ENCODE measurements at places on chromosomes 6 and 20.
A peak's percentile ranks its signal among the peaks of the same experiment; 100 is the strongest.

DNA sequence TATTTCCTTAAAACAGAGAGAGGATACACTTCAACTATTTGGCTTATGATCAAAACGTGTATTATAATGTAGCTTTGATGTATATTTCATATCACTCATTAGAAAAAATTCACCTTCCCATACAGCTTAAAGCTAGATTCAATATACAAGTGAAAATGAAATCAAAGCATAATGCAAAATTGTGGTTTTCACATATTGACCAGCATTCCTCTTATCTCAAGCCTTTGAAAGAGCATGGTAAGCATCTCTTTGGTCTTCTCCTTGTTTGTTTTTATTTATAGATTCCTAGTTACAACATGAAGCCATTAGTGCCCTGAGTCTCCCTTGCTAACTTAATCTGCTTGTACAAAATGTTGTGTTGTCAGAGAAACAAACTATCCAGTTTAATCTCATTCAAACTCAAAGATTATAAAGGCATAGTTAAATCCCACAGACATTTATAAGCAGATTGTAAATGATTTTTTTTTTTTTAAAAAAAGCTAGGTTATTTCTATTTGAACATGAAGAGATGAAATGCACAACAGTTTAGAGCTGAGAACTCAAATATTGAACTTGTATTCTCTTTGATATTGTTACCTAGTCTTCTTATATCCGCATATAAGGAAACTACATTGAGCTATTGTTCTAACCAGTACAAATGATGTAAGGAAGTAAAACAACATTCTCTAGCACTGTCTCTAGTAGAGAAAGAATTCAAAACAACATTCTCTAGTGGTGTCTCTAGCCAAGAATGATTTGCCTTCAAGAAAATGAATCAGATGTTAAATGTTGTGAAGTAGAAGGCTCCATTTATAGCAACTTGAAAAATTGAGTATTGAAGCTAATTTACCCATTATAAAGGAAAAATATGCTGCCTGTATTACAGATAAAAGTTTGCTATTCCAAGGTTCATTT lies 31.2 kb upstream of the SMIM28 start:
- DNase-seq: no peak

- peak; percentile 66 for DNase-seq
These were observed 9.3 kb upstream of the NEDD9 start for GRCh38 chr6:11241793-11242201.

GRCh38 chr6:159097256-159097655 lies 52.5 kb upstream of the TAGAP start:
- DNase-seq: no peak

- DNase-seq: no peak
These were observed 26.4 kb upstream of the PHACTR3 start for GRCh38 chr20:59577809-59578435.

- DNase-seq: no peak
These were observed 2.8 kb upstream of the COX7A2 start for GRCh38 chr6:75246386-75246785.

GRCh38 chr6:16102208-16102607 lies 26.7 kb upstream of the MYLIP start:
- DNase-seq: no peak

DNA sequence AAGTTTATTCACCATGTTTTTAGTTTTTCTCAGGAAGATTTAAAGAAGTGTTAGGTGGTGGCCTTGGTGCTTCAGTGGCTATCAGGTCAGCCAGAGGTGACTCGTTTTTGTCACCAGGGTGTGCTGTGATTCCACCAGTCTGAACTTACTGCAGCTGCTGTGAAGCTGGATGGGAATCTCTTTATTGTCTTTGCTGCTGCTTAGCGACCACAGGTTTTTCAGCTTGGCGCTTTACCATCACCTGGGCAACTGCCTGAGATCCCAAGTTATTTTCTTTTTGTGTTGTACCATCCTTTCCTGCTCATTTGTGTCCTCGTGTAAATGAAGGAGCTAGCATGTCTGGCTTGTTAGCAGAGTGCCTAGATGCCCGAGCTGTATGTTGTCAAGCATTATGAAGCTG lies 146.9 kb downstream of the MACROD2 start:
- DNase-seq: peak; percentile 56

- DNase-seq: no peak
These were observed 157.0 kb downstream of the CLIC5 start for GRCh38 chr6:45858691-45859090.

GRCh38 chr20:431012-431904 lies 23.2 kb downstream of the RBCK1 start:
- DNase-seq: peak; percentile 51

GRCh38 chr6:72133324-72133723 lies 247.0 kb downstream of the RIMS1 start:
- no peak for DNase-seq

GRCh38 chr6:28683945-28684538 lies 158.4 kb downstream of the GPX5 start:
- peak; percentile 8 for DNase-seq

GRCh38 chr6:90000864-90001731 lies 106.8 kb downstream of the GJA10 start:
- no peak for DNase-seq

DNA sequence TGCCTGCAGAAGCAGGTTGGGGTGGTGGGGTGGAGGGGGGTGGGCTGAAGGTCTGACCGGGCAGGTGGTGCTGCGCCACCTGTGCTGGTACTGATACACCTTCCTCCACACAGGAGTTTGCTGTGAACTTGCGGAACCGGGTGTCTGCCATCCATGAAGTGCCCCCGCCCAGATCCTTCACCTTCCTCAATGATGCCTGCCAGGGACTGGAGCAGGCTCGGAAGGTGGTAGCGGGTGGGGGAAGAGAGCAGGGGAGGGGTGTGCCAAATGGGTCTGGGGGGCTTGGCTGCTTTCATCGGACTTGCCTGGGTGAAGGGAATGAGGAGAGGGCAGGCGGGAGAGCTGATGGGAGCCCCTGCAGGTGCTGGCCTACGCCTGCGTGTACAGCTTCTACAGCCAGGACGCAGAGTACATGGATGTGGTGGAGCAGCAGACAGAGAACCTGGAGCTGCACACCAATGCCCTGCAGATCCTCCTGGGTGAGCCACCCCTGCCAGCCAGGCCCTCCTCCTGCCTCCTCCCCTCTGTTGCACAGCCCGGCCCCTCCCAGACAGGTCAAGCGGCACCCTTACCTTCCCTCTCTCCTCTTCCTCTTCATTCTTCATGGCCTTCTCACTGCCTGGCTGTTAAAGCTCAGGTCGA lies 6.7 kb downstream of the DNPH1 start:
- DNase-seq: no peak

GRCh38 chr6:19635728-19636127 lies 201.4 kb upstream of the ID4 start:
- no peak for DNase-seq

DNA sequence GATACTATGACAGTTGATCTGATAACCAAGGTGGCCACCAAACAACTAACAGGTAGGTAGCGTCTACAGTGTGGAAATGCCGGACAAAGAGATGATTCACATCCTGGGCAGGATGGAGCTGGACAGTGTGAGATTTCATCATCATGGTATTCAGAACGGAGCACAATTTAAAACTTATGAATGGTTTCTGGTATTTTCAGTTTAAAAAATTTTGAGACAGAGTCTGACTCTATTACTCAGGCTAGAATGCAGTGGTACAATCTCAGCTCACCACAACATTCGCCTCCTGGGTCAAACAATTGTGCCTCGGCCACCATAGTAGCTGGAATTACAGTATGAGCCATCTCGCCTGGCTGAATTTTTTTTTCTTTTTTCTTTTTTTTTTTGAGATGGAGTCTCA lies 43.8 kb downstream of the CEP57L1 start:
- DNase-seq: no peak

DNA sequence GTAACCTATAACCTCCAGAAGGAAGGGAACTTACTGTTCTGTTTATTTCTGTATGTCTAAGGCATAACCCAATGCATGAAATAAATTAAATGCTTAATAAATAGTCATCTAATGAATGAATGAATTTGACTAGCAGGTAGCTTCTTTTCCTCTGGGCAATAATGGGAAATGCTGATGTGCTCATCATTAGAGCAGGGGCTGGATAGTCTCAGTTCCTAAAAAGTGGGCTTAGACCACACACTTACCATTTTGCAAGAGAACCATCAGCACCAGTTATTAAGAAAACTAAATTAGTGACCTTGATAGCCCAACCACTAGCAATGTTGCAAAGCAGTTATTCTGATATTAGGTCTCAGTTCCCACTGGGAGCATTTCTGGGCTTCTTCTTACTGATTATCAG lies 449.7 kb downstream of the CDC5L start:
- DNase-seq: no peak

- no peak for DNase-seq
These were observed 42.4 kb downstream of the SSR1 start for GRCh38 chr6:7270320-7271204.

DNA sequence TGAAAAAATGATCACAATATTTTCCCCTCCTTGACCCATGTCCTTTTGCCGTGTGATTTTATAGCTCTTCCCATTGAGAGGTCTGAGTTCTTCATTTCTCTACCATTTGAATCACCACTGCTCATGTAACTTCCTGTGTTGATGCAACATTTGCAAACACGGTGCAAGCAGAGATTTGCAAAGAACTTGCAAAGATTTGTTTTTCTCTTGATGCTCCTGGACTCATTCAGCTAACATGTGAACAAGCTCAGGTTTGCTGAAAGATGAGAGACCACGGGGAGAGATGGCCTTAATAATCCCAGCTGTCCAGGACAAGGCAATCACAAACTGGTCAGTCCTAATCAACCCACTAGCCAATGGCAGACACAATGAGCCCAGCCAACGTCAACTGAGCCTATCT lies 8.6 kb downstream of the VNN2 start:
- DNase-seq: no peak

DNA sequence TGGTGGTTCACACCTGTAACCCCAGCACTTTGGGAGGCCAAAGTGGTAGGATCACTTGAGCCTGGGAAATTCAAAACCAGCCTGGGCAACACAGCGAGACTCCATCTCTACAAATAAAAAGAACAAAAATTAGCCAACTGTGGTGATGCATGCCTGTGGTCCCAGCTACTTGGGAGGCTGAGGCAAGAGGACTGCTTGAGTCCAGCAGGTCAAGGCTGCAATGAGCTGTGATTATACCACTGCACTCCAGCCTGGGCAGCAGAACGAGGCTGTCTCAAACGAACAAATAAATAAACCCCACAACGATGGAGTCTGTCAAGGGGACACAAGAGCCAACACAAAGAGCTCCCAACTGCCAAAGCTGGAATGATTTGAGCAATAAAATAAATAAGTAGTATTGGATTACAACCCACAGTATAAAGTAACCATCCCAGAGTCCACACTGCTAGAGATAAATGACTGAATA lies 13.5 kb downstream of the ZMYND8 start:
- DNase-seq: no peak

- DNase-seq: no peak
These were observed 10.8 kb upstream of the BTBD3 start for GRCh38 chr20:11906626-11907480.

GRCh38 chr6:96812077-96812703 lies 25.1 kb downstream of the GPR63 start:
- no peak for DNase-seq

GRCh38 chr20:36496707-36497669 lies 44.3 kb upstream of the MYL9 start:
- DNase-seq: no peak

DNA sequence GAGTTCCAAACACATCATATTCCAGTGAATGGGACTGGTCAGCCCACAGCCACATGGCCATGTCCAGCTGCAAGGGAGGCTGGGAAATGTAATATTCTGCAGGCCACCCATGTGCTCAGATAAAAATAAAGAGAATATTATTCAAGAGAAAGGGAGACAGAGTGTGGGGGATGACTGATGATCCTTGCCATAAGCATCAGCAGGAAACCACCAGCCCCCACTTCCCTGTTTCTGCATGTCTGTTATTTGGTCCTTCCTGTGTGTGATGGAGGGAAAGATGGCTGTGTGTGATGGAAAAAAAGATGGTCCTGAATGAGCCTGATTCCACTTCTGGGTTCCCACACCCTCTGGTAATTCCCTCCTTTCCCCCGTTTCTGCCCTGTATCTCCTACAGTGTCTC lies 13.1 kb upstream of the RSPO4 start:
- no peak for DNase-seq

GRCh38 chr20:50609438-50609989 lies 81.8 kb downstream of the RIPOR3 start:
- no peak for DNase-seq

GRCh38 chr20:57618764-57619050 lies 1.5 kb downstream of the ZBP1 start:
- DNase-seq: no peak

DNA sequence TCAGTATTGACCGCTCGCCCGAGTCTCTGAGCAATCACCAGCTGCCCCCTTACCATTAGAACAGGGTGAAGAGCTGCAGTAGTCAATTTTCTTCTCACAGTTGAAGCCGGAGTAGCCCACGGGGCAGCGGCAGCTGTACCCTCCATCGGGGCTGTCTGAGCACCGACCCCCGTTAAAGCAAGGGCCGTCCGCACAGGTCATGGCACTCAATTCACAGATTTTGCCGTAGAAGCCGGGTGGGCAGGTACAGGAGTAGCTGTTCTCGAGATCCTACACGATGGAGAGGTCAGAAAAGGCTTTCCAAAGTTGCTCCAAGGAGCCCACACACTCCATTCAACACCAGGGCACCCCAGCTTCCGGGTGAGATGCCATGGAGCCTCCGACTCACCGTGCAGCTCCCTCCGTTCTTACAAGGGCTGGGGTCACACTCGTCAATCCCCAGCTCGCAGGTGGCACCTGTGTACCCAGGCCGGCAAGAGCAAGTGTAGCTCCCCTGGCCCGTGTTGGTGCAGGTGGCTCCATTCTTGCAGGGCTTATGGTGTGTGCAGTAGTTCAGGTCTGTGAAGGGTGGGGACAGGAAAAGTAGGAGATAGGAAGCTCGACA lies 5.9 kb downstream of the DLL1 start:
- DNase-seq: no peak

DNA sequence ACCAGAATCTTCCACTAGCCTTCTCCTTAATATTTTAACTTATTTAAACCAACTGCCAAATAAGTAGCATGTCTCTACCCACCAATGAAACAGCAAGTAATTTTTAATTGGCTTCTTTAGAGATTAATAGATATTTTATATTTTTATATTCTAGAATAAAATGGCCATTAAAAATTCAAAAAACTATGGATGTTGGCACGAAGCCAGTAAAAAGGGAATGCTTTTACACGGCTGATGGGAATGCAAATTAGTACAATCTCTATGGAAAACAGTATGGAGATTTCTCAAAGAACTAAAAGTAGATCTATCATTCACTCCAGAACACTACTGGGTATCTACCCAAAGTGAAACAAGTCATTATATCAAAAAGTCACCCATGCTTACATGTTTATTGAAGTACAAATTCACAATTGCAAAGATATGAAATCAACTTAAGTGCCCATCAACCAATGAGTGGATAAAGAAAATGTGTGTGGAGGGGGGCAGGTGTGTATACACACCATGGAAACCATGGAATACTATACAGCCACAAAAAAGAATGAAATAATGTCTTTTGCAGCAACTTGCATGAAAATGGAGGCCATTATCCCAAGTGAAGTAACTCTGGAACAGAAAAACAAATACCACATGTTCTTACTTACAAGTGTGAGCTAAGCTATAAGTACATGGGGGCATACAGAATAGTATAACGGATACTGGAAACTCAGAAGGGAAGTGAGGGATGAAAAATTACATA lies 15.1 kb downstream of the SHPRH start:
- no peak for DNase-seq

GRCh38 chr20:11008444-11009033 lies 334.7 kb upstream of the JAG1 start:
- no peak for DNase-seq

GRCh38 chr6:158232316-158233213 lies 64.4 kb downstream of the GTF2H5 start:
- DNase-seq: peak; percentile 40

GRCh38 chr20:62606016-62606415 lies 36.3 kb upstream of the SLCO4A1 start:
- DNase-seq: no peak

- no peak for DNase-seq
These were observed 13.4 kb downstream of the AIG1 start for GRCh38 chr6:143074101-143074500.

All from neural crest cell (in vitro differentiated cells).